ENCODE measurements at places on chromosomes 3 and 15. TPM values are rescaled to one million over a fixed set of nuclear protein-coding genes. Genes with fewer than 3 reads are reported as not detected.
A peak's percentile ranks its signal among the peaks of the same experiment; 100 is the strongest.

PRRT3 gene
- 3.7 TPM for polyA plus RNA-seq

IL12A gene
- 1.0 TPM for polyA plus RNA-seq

BUB1B gene
- 30.7 TPM for polyA plus RNA-seq

P2RY1 gene
- polyA plus RNA-seq, result 2.6 TPM

IQCF2 gene
- not detected for polyA plus RNA-seq

SLC30A4 gene
- polyA plus RNA-seq, result 8.7 TPM

RBPMS2 gene
- polyA plus RNA-seq, result 14.1 TPM

HRH1 gene
- 2.3 TPM for polyA plus RNA-seq

ATP2B2 gene
- polyA plus RNA-seq, result 1.2 TPM

CDC25A gene
- 8.2 TPM for polyA plus RNA-seq

TMC3 gene
- 0.38 TPM for polyA plus RNA-seq

NISCH gene
- polyA plus RNA-seq, result 150 TPM

CDHR4 gene
- polyA plus RNA-seq, result 0.15 TPM

CSPG4 gene
- 7.3 TPM for polyA plus RNA-seq

NUP210 gene
- 24.8 TPM for polyA plus RNA-seq

SIDT1 gene
- polyA plus RNA-seq, result 3.9 TPM

DNA sequence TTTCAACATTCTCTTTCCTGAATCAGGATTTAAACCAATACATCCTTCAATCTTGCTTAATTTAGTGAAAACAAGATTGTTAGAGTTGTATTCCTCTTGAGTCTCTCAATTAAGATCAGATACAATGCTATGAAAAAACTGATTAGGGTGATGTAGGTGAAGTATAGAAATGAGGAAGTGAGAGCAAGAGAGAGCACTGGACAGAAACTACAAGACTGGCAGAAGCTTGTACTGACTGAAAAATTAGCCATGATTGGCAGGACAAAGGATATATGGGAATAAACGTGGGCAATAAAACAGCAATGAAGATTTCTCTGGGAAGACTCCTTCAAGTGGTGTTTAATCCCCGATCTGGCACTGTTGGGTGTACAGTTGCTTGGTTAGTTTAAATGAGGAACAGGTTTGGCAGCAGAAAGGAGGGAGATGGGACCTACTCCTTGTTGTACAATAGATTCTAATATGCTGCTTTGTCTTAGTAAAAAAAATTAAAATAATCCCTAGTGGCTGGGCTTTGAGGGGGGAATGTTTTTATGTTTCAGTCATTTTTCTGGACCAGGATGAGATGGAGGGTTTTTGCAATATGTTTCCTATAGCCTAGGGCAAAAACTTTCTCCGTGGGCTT, 252.7 kb downstream of the SLC9A9 start:
- no peak for DNase-seq

DNA sequence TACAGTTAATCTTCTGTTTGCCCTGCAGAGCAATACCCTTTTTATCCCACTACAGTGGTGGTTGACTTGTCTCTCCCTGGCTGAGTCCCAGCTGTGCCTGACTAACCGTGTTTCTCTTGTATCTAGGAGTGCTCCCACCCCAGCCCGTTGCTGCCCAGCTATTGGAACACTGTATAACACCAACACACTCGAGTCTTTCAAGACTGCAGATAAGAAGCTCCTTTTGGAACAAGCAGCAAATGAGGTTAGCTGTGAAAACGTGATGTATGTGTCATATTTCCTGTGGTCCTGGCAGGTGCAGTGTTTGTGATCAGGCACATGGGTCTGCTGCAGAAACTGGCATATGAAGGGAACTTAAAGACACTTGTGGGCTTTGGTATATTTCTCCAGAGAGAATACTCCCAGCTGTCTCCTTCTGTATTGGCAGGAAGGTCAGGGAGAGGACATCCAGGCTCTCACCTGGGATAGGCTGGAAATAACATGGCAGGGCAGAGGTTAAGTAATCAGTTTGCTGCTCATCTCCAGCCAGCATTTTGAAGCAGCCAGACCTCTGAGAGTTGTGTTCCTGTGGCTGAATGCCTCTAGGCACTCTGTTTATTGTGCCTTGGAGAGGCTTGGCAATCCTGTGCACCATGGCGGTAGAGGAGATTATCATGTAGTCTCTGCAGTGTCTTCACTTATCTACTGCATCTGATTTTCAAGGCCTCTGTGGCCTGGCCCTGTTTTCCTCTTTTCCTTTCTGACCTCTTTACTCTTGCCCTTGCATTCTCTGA, 34.8 kb downstream of the ATG7 start:
- no peak for DNase-seq

- no peak for DNase-seq
These were observed 60.0 kb downstream of the DNASE1L3 start for GRCh38 chr3:58150810-58151199.

- no peak for DNase-seq
These were observed 22.7 kb downstream of the CORO2B start for GRCh38 chr15:68601206-68602197.

- DNase-seq, result no peak
These were observed 142.8 kb downstream of the GOLIM4 start for GRCh38 chr3:167952969-167953368.

DNA sequence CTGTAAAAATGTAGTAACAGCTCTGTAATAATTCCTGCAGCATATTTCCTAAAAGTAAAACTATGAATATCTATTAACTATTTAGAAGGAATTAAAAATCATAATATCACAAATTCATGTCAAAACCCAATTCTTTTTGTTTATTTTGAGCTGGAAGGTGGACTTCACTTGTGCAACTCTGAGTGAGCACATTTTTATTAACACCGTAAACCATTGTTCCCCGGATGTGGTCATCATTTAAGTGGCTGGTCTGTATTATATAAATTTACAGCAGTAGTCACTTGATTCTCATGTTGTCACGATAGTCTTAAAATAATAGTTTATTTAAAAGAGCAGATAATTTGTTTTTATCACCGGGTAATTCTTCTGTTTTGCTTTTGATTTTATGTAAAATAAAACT, 43.0 kb upstream of the UTS2B start:
- no peak for DNase-seq

DNA sequence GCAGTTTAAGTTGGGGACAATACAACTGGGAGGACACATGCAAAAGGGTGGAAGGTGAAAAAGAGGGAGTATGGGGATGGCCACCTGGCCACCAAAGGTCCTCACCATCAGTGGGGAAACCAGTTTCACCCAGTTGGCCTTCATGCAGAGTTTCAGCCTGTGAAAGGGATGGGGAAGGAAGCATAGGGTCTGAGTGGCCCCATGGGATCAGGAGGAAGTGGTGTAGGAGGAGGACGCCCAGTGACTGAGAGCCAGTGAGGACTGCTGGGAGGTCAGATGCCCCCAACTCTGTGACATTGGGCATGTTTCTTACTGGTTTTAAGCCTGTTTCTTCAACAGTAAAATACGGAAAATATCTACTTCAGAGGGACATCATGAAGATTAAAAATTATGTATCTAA, 16.3 kb downstream of the BCL2A1 start:
- no peak for DNase-seq

DNA sequence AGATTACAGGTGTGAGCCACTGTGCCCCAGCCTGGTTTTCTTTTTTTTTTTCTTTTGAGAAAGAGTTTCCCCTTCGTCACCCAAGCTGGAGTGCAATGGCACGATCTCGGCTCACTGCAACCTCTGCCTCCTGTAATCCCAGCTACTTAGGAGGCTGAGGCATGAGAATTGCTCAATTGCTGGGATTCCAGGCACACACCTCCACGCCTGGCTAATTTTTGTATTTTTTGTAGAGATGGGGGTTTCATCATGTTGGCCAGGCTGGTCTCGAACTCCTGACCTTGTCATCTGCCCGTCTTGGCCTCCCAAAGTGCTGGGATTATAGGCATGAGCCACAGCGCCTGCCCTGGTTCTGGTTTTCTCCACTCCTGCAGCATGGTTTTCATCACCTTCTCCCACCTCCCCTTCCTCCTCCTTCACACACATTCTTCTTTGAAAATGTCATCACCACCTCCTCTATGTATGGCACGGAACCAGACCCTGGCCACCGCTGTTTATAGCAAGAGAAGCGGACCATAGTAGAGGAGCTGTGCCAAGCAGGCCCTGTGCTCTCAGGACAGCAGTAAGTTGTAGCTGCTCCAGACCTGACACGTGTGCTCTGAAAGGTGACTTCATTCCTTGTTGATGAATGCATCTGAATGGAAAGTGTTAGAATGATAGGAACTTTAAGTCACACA, 14.6 kb upstream of the AHSG start:
- DNase-seq, result no peak

DNA sequence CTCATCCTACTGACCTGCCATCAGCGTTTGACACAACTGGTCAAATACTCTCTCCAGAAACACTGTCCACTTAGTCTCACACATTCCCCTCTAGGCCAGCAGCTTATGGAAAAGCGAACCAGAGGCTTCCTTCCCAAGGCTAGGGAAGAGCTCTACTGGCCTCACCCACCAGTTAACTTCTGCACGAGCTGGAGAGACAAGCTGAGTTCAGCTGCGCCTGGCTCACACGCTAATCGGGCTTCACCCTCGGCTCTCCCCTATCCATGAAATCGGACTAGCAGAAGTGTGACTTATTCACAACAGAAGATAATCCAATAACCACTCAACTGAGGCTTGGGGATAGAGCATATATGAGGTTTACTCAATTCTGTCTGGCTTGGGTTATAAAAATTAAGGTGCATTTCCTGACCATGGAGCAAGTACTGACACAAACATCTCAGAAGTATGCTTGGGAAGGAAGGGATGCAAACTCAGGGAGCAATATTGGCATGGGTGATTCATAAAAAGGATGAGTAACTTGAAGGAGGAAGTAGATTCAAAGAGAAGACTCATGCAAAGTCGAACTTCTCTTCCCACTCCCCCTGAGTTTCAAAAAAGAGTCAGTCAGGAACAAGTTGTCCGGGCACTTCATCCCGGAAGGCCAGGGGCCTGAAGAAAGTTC, 73.1 kb downstream of the XXYLT1 start:
- DNase-seq, result no peak

GRCh38 chr15:85071061-85071460, 89.4 kb downstream of the PDE8A start:
- no peak for DNase-seq

GRCh38 chr15:59550956-59551355, 60.6 kb upstream of the GCNT3 start:
- DNase-seq, result no peak

- DNase-seq, result no peak
These were observed 19.5 kb downstream of the SMARCC1 start for GRCh38 chr3:47762233-47762632.

- no peak for DNase-seq
These were observed 136.2 kb downstream of the LRTM1 start for GRCh38 chr3:54791501-54792156.

- DNase-seq, result no peak
These were observed 31.3 kb upstream of the ST3GAL6 start for GRCh38 chr3:98731720-98732285.

GRCh38 chr15:34203936-34204335, 6.0 kb downstream of the KATNBL1 start:
- DNase-seq, result no peak

- DNase-seq, result no peak
These were observed 38.4 kb downstream of the MEIS2 start for GRCh38 chr15:37061996-37062395.

GRCh38 chr3:41259449-41260062, 60.3 kb downstream of the CTNNB1 start:
- DNase-seq, result no peak

DNA sequence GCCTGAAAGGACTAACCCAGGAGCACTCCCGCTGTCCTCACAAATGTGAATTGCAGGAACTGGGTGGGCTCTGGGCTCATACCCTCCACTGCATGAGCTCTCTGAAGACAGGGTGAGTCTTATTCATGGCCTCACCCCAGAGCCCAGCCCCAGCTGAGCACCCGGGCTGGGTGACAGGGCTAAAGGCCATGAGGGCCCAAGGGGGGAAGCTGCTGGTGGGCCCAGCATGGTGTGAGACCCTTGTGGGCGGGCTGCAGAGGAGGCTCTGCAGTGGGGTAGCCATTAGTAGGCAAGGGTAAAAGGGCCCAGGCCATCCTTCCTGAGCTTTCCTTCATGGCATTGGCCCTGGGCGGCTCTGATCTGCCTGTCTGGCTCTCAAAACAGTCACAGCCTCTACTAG, 30.3 kb downstream of the SRPRB start:
- DNase-seq, result no peak

GRCh38 chr3:122962149-122962548, 65.4 kb downstream of the SEMA5B start:
- DNase-seq, result no peak

DNA sequence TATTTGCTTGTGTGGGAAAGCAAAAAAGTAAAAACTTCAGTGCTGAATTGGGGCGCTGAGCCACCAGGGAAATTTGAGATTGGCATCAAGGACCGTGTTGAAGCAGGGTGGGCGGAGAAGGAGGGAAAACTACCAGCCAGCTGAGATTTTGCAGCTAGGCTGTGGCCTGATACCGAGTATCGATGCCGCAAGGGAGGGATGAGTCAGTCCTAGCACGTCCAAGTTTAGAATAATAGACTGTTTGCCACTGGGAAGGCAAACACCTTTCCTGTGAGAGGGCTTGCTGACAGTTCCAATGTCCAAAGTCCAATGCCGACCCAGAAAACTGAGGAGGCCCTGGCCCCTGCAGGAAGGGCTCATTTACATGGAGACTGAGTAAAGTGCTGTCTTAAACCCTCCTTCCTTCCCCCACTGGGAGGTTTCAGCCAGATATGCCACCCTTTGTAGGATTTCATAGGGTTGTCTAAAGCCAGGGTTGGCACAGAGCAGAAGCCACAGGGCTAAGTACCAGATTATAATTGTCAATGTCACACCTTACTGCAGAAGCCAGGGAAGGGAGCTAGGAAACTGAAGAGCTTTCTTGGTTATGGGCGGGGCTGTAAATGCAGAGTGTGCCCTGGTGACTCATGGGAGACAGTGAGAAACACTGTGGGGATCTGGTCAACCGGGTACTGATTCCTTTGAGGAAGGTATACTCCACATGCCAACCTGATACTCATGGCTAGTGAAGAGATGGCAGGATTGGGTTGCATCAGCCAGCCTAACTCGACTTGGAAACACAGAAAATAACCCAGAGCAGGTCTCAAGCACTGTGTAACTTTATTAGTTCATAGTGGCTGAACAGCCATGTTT, 28.4 kb upstream of the PIK3CB start:
- no peak for DNase-seq

GRCh38 chr15:98850961-98851572, 156.5 kb downstream of the PGPEP1L start:
- DNase-seq, result no peak

GRCh38 chr3:46709721-46710120, 7.9 kb downstream of the PRSS50 start:
- DNase-seq, result no peak

- DNase-seq, result no peak
These were observed 488.7 kb upstream of the AGTR1 start for GRCh38 chr3:148208975-148209374.

DNA sequence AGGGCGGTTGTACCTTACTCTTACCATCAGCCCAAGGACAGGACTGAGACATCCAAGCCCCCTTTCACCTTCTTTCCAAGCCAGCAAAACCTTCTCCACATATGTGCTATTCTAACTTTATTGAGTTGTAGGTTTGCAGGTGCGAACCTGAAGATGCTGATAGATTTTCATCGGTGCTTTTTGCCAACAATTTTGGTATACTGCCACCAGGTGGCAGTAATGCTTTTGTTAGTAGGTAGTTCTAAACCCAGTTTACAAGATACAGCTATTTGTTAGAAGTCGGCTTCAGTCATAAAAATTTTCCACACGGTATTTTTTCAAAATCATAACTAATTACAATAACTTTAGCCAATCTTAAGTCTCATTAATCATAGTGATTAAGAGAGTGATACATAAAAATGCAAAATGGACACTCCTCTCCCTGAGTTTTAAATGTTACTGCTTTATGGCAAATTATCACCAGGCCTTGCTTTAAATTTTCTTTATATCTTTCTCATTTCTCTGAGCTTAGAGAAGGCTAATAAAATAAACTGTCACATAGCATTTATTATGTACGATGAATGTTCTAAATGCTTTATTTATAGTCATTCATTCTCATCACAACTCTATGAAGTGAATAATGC, 636 bp downstream of the TBC1D21 start:
- DNase-seq, result peak; percentile 14

All from renal cortex interstitium (tissue), 15 donors.